CD4-positive, alpha-beta T cell treated with Interleukin-6 for 4 hours (primary cell): ENCODE measurements at places on chromosomes 4 and X.

- no peak for DNase-seq
Measured at GRCh38 chrX:49844611-49845010, 15.5 kb downstream of the PAGE4 start.

DNA sequence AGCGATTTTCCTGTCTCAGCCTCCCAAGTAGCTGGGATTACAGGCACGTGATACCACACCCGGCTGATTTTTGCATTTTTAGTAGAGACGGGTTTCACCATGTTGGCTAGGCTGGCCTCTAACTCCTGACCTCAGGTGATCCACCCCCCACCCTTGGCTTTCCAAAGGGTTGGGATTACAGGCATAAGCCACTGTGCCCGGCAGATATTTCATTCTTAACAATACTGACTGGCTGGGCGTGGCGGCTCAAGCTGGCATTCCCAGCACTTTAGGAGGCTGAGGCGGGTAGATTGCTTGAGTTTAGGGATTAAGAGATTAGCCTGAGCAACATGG is 1.3 kb downstream of the PQBP1 start:
- no peak for DNase-seq

GRCh38 chr4:55017406-55017805 is 108.0 kb downstream of the KDR start:
- no peak for DNase-seq

DNA sequence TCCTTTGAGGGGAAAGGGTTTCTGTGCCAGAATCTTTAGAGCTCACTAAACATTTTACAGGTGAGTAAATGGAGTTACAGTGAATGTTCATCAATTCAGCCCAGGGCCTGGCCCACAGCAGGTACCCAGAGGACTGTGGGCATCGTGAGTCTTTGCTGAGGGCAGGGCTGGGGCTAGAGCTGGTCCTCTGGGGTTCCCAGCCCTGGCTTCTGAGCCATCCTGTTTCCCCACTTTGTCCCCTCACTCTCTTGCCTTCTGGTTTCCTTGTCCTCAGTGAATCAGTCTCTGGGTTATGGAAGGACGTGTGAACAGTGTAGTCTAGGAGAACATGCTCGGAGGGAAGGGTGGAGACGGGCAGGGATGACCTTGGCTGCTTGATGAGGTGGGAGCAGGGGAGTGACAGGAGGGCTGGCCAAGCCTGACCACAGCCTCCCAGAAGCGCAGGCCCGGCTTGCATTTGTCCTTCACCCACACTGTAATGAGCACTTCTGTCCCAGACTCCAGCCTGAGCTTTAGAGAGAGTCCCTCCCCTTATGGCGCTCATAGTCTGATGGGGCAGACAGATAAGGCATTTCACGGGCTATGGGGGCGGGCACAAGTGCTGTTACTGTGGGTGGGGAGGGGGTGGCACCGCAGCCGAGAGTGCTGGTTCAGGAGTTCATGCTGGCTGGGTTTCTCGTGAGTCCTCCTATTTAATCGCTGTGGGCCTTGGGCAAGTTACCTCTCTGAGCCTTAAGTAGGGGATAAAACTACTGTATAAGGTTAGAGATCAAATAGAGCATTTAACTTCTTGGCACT is 17.3 kb downstream of the TBC1D14 start:
- DNase-seq, result peak; percentile 83

- DNase-seq, result no peak
Measured at GRCh38 chrX:51608766-51609165, 9.9 kb downstream of the CENPVL3 start.

DNA sequence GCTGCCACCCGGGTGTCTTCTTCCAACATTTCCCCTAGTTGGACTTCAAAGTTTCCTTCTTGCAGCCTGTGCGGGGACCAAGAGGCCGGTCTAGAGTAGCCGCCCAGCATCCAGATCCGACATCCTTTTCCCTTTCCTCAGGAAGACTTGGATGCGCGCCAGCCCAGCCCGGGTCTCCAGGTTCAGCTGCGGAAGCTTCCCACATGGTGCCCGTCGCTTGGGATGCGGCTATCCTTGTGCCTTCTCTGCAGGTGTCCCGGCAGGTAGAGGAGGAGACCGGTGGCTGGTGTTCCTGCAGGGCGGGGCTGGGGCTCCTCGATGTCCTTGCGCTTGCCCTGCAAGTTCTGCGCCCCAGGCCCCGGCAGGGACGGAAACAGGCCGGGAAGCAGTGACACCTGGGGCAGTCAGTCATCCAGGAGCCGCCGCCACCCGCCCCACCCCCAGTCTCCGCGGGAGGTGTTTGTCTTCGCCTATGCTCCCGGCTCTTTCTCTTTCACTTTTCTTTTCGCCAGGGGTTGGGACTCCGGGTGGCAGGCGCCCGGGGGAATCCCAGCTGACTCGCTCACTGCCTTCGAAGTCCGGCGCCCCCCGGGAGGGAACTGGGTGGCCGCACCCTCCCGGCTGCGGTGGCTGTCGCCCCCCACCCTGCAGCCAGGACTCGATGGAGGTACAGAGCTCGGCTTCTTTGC is at the start of gene IL15:
IL15 (plus strand) TSS at position 502 of the 689 bp plus-strand sequence. CDS start 82,882 bp downstream, outside the sequence.
- DNase-seq, result peak; percentile 70

- DNase-seq, result peak; percentile 51
Measured at GRCh38 chr4:183256756-183257385, 63.2 kb downstream of the CLDN22 start.

GRCh38 chr4:157076578-157076947 is 613 bp downstream of the GLRB start:
- DNase-seq, result no peak

- no peak for DNase-seq
Measured at GRCh38 chr4:26764231-26764630, 96.4 kb upstream of the STIM2 start.
